AG09309 (cell line): ENCODE measurements at places on chromosomes 6 and 20.
A peak's percentile ranks its signal among the peaks of the same experiment; 100 is the strongest.

- no peak for DNase-seq
Observed at GRCh38 chr20:14744723-14745122, 407.3 kb upstream of the FLRT3 start.

DNA sequence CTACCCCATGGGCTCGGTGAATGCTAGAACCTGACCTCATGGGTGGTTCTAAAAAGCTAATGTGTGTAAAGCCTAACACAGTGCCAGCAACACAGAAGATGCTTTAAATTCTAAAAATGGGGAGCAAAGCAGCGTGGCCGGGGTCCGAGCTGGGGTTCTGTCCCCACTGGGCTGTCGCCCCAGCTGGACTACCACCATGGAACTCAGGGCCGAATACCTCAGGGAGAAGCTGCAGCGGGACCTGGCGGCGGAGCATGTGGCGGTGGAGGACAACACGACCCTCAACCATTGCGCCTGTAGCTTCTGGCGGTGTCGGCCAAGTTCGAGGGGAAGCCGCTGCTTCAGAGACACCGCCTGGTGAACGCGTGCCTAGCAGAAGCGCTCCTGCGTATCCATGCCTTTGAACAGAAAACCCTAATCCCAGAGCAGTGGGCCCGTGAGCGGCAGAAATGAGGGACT, 8.4 kb downstream of the SOX4 start:
- no peak for DNase-seq

DNA sequence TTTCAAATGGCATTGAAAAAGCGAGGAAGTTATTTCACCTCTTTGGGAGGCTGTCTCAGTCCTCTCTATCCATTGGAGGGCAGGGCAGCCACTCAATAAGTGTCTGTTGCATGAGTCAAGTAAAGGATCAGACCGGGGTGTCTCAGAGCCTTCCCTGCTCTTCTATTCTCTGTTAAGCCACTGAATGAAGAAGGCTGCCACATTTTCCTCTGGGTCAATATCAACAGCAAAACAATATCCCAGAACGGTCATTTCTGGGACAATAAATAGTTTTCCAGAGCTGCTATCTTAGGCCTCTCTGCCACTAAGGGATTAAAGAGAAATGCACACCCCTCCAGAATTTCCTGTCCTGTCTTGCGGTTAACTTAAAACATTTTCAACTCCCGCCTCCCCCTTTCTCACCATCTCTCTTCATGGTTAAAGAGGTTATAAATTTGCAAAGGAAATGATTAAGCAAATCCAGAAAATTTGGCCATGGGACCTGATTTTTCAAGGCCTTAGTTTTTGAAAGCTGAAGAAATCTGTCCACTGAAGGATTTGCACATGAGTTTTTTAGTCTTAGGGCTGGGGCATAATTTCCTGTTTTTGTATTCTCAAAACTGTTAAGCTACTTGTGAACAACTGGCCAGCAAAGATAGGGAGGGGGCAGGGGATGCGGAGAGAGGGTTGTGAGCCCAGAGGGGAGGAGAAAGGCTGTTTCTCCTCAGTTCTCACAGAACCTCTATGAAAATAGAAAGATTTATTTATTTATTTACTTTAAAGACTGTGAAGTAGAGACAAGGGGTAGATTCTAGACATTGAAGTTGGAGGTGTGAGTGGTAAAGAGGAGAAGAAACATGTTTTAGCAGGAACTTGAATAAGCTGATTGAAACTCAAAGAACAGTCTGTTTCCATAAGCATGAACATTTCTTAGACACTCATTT, 135.7 kb downstream of the BCAS1 start:
- peak; percentile 79 for DNase-seq

DNA sequence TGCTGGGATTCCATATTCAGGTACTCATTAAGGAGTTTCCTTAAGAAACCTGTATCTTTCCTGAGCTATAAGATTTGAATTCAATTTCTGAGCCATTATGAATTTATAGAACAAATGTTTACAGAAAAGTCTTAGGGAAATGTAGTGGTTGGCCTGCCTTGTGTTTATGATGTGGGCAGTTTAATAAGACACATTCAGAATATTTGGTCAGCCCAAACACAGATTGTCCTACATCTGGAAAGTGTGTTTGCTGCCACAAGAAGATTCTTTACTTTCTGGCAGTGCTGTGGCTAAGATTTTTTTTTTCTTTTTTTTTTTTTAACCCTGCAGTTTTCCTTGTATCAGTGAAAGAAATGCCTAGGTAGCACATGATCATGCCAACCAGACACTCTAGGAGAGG, 15.2 kb downstream of the TBX18 start:
- DNase-seq, result peak; percentile 39

- no peak for DNase-seq
Observed at GRCh38 chr6:112330071-112330878, 16.9 kb upstream of the RFPL4B start.

- no peak for DNase-seq
Observed at GRCh38 chr6:155333414-155333813, 19.1 kb upstream of the TFB1M start.

DNA sequence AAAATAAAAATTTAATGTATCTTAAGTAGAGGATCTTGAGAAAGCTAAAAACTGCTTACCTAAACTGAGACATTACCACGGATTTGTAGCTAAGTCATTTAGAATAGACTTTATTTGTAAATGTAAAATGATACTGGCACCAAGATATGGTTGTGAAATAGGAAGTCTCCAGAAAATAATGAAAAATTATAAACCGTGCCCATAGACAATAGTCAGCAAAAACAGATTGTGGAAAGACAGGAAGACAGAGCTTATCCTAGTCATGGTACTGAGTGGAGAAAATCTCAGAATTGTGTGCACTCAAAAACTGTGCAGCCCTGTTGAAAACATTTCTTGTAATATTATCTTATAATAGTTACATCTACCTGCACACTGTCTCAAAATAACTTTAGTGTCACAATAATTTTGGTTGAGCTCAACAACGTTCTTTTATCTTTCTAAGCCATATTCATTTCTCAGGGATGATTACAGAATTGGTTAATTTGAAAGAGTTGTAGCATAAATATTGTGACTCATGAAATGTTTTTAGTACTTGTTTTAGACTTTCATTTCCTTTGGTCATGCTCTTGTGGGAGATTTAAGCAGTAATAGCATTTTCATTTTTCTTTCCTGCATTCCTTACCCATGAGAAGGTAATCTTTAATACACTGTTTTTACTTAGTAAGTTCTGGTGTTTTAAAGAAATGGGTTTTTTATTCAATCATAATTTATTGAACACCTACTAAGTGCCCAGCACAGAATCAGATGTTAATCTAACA, 174.5 kb downstream of the SOX4 start:
- no peak for DNase-seq

GRCh38 chr20:49909499-49910339, 5.6 kb downstream of the SPATA2 start:
- DNase-seq, result no peak

GRCh38 chr6:33183071-33183683, 9.1 kb downstream of the COL11A2 start:
- no peak for DNase-seq

DNA sequence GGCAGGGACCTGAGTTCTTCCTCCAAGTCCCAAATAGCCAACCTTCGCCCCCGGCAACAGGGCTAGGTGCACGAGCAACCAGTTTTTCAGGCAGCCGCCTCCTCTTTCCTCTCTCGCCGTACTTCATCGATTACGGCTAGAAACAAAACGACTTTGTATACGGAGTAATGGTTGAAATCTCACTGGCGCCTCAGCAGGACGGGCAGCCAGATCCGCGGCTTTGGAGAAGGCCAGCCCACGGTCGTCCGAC, 333 bp upstream of the SMIM13 start:
- no peak for DNase-seq

DNA sequence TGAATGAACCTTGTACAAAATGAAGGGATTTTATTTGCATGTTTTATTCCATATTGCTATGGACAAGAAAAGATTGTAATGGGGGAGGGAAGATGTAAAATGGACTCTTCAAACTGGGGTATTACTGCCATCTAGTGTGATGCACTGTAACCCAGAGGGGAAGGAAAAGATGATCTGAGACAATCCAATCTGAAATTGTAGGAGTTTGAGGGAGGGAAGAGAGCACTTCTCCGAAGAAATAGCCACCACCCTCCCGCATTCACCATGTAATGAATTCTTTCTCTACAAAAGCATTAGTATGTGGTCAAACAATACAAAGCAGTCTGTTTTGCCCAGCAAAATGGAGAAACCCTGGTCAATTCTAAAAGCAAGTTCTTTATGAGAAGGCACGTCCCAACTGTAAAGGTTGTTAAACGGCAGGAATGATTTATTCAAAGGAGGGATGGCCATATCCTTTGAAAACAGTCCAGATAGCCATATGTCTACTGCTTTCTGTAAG, 679.5 kb upstream of the NRSN1 start:
- no peak for DNase-seq

DNA sequence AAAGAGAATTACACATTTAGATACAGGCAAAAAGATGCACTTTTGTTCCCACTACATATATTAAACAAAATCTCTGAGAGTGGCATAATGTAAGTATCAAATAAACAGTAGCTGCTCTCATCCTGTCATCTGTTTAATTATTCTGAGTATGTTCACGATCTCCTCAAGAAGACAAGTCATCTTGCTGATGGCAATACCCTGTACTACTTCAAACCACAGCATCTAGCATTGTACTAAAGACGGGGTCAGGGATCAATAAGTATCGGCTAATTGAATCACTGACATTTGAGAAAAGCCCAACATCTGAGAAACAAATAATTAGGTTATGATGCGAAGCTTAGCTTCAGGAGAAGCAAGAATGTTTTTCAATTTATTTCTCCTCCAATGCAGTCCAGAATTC, 175.1 kb downstream of the PTPRK start:
- no peak for DNase-seq

- DNase-seq, result no peak
Observed at GRCh38 chr6:121430514-121431460, 4.7 kb upstream of the GJA1 start.

DNA sequence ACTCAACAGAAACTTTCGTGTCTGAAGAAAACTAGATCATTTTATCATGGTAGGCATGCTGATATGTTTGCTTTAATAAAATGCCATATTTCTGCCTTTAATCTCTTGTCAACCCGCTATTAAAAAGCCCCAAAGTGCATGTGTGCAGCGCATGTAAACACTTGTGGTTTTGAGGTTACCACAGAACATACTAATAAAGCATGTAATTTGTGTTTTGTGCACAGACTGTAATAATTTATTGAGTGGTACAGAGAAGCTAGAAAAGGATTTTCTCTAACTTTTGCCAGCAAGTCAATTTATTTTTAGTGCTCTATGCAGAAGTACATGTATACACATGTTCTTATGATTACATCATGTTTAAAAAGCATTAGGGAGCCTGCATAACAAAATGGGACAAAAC, 349.9 kb upstream of the SLC35B3 start:
- DNase-seq, result no peak

- DNase-seq, result no peak
Observed at GRCh38 chr20:53161073-53161472, 188.9 kb downstream of the TSHZ2 start.

DNA sequence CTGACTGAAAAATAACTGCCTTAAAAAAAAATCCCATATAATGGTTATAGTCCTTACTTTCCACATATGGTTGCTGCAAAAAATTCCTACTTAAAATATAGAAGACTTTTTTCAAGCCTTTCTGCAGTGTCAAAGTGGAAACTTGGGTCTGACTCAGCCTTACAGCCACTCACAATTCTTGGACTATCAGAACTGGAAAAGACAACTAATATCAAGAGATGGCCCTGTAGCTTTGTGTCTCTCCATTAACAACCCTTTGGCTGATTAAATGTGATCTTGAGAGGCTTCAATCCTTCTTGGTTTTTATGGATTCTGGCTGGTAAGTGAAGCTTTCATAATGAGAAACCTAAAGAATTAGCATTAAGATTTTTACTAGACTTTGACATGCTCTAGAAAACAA, 307.8 kb downstream of the RNGTT start:
- DNase-seq, result no peak

- DNase-seq, result no peak
Observed at GRCh38 chr6:23566418-23566817, 559.6 kb upstream of the NRSN1 start.

GRCh38 chr20:57294550-57294949, 28.1 kb upstream of the BMP7 start:
- DNase-seq, result no peak

- DNase-seq, result no peak
Observed at GRCh38 chr6:170258407-170258806, 32.5 kb downstream of the DLL1 start.

DNA sequence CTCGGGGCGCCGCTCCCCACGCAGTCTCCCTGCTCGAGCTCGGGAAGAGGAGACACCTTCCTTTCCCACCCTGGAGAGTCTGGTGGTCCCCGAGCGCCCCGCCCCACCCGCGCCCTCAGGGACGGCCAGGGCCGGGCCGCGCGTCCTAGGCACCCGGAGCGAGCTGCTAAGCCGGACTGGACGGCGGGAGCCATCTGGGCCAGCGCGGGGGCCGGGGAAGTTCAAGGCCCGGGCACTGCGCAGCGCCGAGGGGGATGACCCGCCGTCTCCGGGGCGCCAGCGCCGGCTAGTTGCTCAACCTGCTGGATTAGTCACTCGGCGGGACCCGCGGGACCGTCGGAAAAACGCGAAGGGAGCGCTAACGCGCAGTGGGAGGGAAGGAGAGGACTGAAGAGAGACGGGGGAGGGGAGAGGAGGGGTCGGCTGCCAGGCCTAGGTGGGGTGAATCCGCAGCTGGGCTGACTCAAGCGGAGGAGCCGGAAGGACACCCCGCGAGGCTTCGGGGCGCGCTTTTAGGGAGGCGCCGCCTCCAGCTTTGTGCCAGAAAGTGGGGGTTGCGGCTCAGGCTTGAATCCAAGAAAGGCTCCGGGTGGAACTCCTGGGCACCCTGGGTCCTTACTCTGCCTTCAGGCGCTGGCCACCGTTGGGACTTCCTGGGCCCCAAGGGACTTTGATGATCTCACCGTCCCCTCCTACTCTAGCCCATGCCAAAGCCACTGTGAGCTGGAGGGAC, 75.7 kb upstream of the FOXP4 start:
- no peak for DNase-seq

DNA sequence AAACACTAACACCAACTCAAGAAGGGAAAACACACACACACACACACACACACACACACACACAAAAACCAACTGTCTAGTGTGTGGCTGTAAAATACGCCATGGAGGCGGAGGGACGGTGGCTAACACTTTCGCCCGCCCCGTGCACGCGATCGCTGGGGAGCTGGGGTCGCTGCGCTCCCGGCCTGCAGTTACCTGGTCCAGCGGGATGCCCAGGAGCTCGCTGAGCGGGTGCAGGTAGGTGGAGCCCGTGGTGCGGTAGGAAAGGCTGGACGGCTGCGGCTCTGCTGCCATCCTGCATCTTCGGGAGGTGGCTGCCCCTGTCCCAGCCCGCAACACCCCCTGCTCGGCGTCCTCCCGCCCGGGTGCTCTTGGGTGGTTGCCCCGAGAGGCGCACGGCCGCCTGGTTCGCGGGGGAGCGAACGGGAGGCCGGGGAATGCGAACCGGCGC, 303 bp downstream of the MBOAT1 start:
- no peak for DNase-seq

- DNase-seq, result no peak
Observed at GRCh38 chr6:141264101-141264500, 868.6 kb upstream of the GJE1 start.
